Cardiac fibroblast (primary cell): ENCODE measurements at places on chromosomes 13 and 19.

DNA sequence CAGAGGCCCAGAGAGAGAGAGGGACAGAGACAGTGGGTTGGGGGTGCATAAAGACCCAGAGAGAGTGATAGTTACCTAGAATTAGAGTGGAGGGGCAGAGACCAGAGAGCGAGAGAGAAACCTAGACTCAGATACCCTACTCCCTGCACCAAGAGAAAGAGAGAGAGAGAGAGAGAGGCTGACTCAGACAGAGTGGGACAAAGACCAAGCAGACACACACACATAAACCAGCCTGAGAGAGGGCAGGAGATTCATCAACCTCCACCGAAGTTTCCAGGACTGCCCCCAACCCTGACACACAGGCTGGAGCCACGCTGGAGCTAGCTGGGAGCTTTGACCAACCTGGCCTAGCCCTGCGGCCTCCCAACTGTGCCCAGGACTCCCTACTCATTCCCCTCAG lies 12.9 kb downstream of the SYT3 start:
- DNase-seq, result no peak

GRCh38 chr19:48718711-48719231 lies 754 bp downstream of the MAMSTR start:
- DNase-seq, result no peak

DNA sequence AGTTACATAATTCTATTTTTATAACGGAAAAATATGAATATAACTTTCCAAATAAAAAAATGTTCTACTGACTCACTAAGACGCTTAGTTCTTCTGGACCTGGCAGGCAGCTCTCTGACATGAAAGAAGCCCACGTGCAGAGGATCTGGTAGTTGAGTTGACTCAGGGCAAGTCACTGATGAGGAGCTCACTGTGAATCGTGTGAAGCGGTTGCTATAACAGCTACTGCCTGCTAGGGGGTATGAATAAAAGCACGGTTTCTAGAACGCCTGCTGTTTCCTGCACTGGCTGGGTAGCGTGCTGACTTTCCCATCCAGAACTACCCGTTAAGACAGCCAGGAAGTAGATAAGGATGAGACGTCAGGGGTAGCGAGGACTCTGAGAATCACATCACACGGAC lies 54.7 kb upstream of the WASF3 start:
- peak; percentile 95 for DNase-seq

- no peak for DNase-seq
Observed at GRCh38 chr13:90950160-90950559, 397.3 kb upstream of the MIR17HG start.

DNA sequence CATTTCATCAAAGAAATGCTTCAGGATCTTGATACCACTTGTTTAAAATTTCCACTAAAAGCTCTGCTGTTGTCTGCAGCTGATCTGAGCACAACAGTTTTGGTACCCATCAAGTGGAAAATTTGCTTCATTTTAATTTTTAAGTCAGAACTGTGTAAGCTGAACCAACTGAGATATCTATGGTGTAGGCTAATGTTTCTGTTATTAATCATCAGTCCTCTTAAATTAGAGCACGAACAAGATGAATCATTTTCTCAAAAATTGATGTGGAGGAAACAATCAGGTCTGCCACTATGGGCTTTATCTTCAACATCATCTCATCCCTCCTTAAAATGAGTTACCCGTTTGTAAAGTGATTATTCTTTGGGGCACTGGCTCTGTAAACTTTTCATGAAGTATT lies 221.5 kb upstream of the NBEA start:
- DNase-seq, result no peak

DNA sequence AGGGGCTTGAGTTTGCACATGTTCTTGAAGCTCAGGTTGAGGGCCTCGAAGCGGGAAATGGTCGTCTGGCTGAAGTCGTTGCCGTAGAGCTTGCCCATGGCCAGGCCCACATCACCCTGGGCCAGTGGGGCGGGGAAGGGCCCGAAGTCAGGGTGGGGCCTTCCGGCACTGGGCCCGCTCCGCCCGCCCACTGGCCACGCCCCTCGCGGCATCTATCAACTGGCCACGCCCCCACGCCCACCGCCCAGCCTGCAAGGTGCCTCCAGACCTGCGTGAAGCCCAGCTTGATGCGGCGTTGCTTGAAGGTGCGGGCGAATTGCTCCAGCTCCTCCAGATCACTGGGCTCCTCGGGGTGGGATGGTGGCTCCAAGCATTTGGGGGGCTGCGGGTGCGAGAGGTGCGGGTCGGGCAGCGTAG lies 19.9 kb downstream of the ZNF574 start:
- DNase-seq, result no peak

DNA sequence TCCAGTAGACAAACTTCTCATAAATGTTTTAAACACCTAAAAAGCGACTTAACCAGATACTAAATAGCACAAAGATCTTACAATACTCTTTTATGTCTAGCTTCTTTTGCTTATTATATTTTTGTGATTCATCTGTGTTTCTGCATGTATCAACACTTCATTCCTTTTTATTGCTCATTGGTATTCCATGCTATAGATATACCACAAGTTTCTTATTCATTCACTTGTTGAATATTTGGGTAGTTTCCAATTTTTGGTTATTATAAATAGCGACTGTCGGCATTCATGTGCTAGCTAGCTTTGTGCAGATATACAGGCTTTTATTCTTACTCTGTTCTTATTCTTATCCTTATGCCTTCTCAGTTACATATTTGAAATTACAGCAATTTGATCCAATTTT lies 50.0 kb upstream of the RGCC start:
- DNase-seq, result peak; percentile 35

- DNase-seq, result no peak
Observed at GRCh38 chr13:31982124-31982523, 49.5 kb upstream of the FRY start.

GRCh38 chr13:53447863-53448262 lies 419.2 kb downstream of the OLFM4 start:
- no peak for DNase-seq

GRCh38 chr19:33379151-33379829 lies 5.8 kb downstream of the CEBPG start:
- DNase-seq, result no peak

- peak; percentile 33 for DNase-seq
Observed at GRCh38 chr13:32736648-32737047, 150.4 kb downstream of the PDS5B start.

DNA sequence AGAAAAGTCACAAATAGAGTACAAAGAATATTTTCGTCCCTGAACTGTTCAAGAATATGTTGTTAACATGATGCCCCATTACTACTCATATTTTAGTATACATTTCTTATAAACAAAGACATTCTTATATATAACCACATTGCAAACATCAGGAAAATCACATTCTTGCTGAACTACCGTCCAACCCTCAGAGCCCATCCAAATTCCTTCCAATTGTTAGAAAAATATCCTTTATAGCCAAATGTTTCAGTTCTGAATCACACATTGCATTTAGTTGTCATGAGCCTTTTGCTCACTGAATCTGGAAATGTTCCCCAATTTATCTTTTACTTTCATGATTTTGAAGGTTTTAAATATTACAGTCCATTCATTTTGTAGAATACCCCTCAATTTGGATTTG lies 467.8 kb upstream of the ARGLU1 start:
- peak; percentile 1 for DNase-seq

DNA sequence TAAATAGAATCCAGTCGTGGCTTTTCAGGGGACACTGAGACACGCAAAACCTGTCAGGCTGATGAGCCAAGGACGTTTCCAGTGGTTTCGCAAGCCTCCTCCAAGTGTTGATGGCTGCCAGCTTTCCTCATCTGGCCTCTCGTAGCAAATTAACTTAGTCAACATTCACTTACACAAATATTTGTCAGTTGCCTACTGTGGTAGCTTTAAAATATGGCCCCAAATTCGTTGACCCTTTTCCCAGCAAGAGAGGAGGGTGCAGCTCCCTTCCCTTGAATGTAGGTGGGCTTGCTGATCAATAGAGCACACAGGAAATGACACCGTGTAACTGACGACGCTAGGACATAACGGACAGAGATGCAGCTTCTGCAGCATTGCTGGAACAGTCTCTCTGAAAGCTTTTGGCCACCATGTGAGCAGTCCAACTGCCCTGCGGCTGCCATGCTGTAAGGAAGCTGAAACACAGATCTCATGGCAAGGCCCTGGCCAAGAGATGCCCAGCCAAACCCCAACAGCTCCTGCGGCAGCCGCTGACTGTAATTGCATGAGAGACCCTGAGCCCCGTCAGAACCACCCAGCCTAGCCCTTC lies 5.5 kb upstream of the RANBP3 start:
- DNase-seq, result no peak

DNA sequence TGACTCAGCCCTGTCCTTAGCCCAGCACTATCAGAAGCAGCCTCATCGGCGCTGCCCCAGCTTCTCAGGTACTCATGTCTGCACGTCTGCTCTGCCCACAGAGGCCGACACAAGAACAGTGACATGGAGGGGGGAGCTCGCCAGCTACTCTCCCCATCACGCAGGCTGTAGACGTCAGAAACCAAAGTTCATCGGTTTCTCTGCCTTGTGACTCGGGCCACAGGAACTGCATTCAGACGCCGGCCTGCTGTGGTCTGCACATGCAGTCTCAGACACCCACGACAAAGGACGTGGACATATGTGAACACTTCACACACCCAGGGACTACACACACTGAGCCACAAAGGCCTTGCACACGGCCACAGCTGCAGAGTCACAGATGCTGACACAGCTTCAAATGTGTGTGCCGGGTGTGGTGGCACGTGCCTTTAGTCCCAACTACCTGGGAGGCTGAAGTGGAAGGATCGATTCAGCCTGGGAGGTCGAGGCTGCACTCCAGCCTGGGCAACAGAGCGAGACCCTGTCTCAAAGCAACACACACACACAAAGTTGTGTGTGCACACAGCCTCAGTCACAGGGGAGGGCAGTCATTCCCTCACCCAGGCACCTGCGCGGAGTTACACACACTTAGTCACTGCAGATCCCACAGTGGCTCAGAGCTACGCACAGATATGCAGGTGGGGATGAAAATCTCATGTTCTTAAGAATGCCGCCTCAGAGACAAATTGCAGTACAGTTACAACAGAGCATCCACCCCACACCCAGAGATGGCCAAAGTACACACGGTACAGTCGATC lies 4.9 kb upstream of the ZFP36 start:
- peak; percentile 88 for DNase-seq

DNA sequence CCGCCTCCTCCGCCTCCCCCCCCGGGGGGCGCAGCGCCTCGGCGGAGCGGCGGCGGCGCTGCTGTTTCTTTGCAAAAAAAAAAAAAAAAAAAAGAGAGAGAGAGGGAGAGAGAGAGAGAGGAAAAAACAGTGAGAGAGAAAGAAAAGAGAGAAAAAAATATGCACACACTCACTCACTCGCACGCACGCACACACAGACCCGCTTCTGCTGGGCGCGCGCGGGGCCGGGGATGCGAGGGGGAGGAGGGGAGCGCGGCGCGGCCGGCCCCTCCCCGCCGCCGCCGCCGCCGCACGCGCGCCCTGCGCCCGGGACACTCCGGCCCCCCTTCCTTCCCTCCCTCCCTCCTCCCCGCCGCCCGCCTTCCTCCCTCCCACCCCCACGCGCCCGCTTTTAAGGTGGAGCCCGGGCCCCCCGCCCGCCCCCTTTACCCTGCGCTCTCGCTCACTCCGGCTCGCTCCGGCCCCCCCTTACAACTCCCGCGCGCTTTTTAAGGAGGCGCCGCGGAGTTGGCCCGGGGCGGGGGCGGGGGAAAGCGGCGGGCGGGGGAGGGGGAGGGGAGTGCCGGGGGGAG lies at the start of gene SAMD1:
Gene SAMD1 (minus strand): TSS at position 243 of the 572 bp plus-strand sequence.
- peak; percentile 88 for DNase-seq

DNA sequence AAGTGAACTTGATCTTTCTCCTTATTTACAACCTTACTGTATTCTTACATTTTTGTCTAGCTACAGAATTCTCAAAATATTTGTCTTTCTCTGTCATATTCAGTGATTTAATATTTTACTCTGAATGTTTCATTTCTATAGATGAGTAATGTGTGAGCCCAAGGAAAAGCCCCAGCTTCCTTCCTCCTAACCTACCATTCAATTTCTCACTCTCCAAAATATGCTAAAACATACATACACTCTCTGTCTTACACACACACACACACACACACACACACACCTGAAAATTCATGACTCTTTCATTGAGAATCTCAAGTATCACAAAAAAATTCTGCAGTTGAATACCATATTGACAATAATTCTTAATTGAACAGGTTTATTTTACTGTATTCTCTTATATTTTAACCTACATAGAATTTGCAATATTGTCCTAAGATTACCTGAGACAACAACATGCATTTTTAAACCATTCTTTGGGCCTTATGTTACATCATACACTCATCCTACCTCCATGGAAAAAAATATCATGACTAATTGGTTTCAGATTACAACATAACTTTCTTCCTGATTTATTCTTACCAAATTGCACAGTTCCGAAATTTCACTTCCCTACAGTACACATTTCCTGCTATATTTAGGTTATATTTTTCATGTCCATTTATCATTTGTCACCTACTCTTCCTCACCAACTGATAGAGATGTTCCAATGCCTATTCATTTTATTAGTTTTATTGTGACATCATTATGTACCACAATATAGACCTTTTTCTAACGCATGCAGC lies 1965.6 kb upstream of the PCDH20 start:
- peak; percentile 33 for DNase-seq
